ENCODE measurements at places on chromosomes 13 and 19. TPM values are rescaled to one million over a fixed set of nuclear protein-coding genes. Genes with fewer than 3 reads are reported as not detected.
A peak's percentile ranks its signal among the peaks of the same experiment; 100 is the strongest.

- DNase-seq, result no peak
Observed at GRCh38 chr13:66482836-66483235, 747.3 kb downstream of the PCDH9 start.

DNA sequence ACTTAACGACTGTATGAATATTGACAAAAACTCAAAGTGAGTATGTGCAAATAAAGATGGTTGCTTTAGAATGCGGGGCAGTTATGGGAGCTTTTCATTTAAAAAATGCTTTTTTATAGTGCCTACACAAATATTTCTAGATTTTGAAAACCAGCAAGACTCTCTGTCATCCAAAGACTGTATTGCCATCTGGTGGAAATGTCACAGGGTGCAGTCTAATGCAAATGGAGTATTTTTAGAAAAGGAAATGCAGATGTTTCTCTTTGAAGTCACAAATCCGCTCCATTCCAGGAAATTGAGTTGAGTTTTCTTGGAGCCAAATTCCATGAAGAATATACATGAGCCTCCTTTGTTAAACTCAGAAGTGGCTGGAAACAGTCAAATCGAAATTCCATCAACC, 2.3 kb upstream of the C1QTNF9B start:
- DNase-seq, result peak; percentile 83

GRCh38 chr19:1673645-1674292, 21.4 kb upstream of the TCF3 start:
- DNase-seq, result no peak

GRCh38 chr13:40028446-40028845, 373.0 kb downstream of the COG6 start:
- DNase-seq, result no peak

DNA sequence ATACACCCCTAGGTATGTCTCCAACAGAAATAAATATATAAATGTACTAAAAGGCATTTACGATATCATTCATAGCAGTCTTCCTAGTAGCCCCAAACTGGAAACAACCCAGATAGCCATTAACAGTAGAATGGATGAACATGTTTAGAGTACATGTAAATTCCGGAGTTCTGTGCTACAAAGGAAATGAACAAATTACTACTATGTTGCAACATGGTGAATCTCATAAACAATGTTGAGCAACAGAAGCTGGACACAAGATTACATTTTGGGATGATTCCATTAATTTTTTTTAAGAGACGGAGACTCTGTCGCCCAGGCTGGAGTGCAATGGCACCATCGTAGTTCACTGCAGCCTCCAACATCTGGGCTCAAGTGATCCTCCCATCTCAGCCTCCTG, 5.9 kb upstream of the SLC7A10 start:
- DNase-seq, result no peak

DNA sequence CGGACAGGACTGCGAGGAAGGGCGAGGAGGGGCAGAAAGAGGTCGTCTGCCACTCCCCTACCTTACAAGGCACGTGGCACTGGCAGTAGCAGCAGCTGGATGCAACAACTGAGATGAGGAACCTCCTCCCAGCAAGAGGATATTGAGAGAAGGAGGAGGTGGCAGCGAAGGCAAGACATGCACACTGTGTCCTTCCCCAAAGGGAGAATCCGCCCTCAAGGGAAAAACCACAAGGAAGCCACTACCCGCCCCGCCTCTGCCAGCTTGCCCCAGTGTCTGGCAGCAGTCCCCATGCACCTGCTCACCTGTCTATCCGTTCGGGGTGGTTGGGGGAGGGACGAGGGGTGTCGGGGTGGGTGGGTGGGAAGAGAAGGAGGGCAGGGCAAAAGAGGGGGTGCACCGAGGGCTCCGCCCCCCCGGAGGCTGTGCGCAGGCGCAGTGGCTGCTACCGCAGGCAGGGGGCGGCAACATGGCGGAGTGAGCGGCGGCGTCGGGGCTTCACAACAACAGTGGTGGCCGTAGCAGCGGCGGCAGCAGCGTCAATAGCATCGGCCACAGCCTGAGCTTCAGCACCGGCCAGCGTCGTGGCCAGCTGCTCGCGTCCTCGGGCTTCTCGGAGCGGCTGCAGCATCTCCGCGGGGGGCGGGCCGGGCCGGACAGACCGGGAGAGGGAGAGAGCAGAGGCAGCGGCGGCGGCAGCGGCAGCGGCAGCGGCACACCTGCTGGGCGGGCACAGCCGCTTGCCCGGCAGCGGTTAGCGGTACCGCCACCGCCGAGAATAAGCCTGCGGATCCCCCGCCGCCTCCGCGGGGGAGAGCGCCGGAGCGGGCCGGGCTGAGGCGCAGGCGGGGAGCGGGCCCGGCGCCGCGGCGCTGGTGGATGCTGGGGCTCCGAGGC, at the start of gene NBEA:
NBEA (plus strand) TSS at position 436 of the 897 bp plus-strand sequence. CDS start 551 bp downstream, outside the sequence.
- DNase-seq, result peak; percentile 92

GRCh38 chr13:99778500-99778899, 193.1 kb downstream of the ZIC5 start:
- DNase-seq, result no peak

GRCh38 chr13:112821340-112822055, 131.7 kb downstream of the ATP11A start:
- no peak for DNase-seq

DNA sequence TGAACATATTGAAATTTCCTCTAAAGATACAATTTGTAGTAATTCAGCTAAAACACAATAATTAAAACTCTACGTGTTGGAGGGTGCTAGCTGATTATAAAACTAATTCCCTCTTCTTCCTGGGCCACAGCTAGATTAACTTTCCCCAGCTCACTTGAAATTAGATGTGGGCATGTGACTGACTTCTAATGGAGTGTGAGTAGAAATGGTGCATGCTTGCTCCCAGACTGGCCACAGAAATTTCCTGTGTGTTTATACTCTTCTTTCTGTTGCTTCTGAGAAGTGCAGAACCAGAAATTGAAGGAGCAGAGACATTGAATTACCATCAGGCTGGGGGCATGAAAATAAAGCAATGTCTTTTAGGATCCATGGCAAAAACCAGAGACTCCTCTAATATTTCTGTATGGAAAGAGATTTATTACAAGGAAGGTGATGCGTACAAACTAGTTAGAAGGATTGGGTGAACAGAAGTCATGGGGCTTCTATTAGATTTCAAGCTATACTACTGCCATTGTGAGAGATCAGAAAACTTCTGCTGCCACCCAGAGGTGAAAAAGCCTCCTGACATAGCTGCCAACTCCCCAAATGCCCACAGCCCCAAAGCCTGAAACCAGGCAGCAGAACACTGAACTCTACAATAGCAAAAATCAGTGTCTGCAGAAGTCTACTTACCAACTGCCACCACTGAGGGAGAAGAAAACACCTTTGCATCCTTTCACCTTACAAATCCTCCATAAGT, 379.2 kb upstream of the MIR17HG start:
- no peak for DNase-seq

- no peak for DNase-seq
Observed at GRCh38 chr13:27171244-27171826, at the start of gene USP12. Gene USP12 (minus strand): TSS chr13:27171811. CDS start chr13:27171639, 172 bp downstream.

DNA sequence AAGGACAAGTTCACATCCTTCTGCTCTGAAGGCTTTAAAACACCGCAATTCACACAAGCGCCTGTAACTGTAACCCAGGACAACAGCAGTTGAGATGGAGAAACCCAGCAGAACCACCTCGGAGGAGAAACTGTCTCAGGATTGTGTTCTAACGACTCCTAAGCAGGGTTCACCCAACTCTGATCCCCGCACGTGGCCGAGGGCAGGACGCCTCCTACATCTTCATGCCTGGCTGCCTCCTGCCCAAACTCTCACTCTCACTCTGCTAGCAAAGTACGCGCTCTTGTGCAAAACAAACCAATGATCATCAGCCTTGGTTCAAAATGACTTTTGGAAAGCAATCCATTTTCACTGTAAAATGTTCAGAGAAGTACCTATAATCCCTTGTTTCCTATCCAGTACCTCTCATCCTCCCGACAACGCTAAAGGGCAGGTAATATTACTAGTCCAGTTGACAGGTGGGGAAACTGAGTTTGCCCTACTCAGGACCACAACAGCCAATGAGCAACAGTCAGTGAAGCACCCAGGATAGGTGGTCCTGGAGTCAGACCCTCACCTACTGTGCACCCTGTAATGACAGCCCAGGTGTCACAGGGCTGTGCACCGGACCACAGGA, 25.6 kb downstream of the EPS15L1 start:
- no peak for DNase-seq

DNA sequence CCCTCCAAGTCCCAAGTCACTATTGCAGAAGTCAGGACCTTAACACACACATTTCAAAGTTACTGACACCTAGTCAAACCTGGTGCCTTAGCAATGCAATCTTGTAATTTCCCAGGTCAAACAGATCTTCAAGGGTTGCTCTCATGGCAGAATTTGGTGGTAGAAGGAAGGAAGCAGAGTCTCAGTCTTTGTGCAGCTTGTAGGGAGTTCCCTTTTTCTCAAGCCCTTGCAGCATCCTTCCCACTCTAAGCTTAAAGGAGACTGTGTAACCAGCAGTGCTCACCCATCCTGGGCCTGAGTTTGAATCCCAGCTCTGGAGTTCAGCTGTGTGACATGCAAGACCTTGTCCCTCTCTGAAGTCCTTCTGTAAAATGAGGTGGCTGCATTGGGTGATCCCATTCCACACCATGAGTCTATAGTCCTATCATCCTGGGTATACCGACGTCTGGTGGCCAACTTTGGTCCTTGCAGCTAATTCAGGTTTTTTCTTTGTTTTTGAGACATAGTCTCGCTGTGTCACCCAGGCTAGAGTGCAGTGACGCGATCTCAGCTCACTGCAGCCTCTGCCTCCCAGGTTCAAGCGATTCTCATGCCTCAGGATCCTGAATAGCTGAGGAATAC, 9.8 kb downstream of the SIGLEC10 start:
- DNase-seq, result peak; percentile 79

DNA sequence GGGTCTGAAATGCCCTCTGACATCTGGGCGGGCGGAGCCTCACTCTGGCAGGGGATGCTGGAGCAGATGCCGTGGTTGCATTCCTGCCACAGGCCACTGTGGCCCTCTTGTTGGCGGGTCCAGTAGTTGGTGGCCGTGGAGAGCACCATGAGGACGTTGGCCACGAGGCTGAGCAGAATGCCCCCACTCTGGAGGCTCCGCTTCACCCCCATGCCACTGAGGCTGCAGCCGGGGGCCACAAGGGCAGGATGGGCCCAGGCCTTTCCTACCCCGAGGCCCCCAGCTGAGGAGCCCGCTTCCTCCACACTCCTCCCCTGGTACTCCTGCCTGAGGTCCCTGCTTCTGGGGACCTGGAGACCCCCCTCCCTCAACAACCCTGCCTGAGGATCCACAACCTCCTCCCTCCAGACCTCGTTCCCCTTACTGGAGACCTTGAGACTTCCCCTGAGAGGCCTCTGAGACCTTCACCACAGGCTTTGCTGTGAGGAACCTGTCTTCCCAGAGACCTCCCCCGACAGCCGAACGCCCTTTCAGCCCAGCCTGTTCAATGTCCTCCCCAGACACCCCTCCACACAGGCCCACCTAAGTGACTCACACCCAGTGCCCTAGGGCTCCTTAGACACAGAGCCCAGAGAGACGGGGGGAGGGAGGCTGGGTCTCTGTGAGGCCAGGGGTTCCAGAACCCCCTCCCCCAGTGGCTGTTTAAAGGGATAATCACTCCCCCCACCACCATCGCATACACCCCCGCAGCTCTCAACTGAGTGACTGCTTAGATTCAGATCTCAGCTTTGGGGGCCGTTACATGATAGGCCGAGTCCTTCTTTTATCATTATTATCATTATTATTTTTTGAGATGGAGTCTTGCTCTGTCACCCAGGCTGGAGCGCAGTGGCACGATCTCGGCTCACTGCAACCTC, at the start of gene CLDND2:
CLDND2 (minus strand) TSS at position 638 of the 917 bp plus-strand sequence; CDS start at position 212, 426 bp downstream.
- DNase-seq, result peak; percentile 66

GRCh38 chr19:41027273-41027967, 36.3 kb downstream of the CYP2B6 start:
- DNase-seq, result no peak

GRCh38 chr13:109140479-109141349, 511.3 kb downstream of the MYO16 start:
- no peak for DNase-seq

DNA sequence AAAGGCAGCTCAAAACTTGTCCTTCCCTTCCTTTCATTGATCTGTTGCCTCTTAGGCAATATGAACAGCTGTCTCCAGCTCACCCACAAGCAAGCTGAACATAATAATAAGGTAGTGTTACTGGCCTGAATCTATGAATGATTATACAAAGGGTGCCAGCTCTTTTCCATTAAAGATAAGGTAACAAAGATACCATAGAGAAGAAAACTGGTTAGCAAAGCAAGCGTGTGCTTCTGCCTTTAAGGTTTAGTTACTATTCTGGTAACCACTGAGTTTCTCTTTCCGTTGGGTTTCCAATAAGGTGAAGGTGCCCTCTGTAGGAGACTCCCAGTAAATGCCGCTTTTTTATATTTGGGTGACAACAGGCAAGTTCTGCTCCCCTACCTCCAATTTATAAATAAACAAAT, 12.1 kb upstream of the DACH1 start:
- DNase-seq, result peak; percentile 69

DNA sequence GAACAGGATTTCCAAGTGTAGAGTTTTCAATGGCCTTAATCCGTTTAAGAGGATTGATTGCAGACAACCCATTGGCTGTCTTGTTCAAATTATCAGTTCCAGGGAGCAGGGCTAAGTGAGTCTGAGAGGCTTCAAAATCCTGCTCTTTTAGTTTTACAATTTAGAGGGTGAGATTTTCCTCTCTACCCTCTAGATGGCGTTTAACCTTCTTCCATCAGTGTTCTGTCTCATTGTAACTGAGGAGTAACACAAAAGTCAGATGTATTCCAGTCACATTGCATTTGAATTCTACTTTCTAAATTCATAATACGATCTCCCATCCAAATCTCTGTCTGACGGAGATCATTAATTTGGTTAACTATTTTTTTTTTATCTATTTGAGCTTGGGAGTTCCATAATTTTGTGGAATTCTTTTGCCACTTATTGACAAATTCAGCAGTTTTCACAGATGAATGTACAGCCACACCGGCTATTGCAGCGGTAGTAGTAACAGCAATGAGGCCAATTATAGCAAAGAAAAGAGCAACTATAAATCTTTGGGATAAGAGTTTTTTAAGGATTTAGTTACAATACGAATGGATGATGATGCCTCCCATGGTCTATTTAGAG, 7.8 kb upstream of the C19orf84 start:
- DNase-seq, result no peak

DNA sequence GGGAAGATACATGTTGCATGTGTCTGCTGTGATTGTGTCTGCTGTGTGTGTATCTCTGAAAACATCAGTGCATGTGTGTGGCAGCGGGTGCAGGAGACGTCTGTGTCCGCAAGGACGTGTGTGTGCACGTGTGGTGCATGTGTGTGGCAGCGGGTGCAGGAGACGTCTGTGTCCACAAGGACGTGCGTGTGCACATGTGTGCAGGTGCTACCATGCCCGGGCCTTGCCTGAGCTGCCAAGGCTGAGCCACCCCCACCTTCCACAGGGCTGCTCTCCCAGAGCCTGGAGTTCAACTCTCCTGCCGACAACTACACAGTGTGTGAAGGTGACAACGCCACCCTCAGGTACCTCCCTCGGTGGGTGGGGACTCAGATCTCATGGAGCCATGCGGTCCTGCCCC, 10.4 kb downstream of the IGLON5 start:
- no peak for DNase-seq

- no peak for DNase-seq
Observed at GRCh38 chr13:40438022-40438680, 228.3 kb downstream of the FOXO1 start.

Gene FFAR1
- total RNA-seq, result 0.14 TPM

Gene NTF4
- total RNA-seq, result not detected

Gene TRAPPC2B
- 4.1 TPM for total RNA-seq

Gene TNNT1
- 0.36 TPM for total RNA-seq

Gene DACH1
- not detected for total RNA-seq

Gene RNF225
- total RNA-seq, result 1.1 TPM

All from activated CD4-positive, alpha-beta T cell treated with anti-CD3 and anti-CD28 coated beads, Interleukin-2, amount 10 ng/mL, durations not matched to agents 24 days and 14 days (primary cell).